ENCODE measurements at places on chromosomes 16 and 17. TPM values are rescaled to one million over a fixed set of nuclear protein-coding genes. Genes with fewer than 3 reads are reported as not detected.

The VASN gene
- total RNA-seq = 33.3 TPM

The TAC4 gene
- total RNA-seq = not detected

The SETD6 gene
- 47.6 TPM for total RNA-seq

The KRTAP4-1 gene
- total RNA-seq = not detected

The CDYL2 gene
- total RNA-seq = 0.74 TPM

The DRC3 gene
- total RNA-seq = 0.18 TPM

The OTOA gene
- 0.51 TPM for total RNA-seq

The TMED6 gene
- 0.69 TPM for total RNA-seq

The NOD2 gene
- not detected for total RNA-seq

- H3K27ac ChIP-seq = no peak overlapping the region
- no peaks in the 10 kb centered on the region for H3K36me3 ChIP-seq
- no peak overlapping the region for H3K4me3 ChIP-seq
- H3K4me1 ChIP-seq = no peaks in the 10 kb centered on the region
Measured at GRCh38 chr17:51869387-51869786, 289.1 kb downstream of the CA10 start.

DNA sequence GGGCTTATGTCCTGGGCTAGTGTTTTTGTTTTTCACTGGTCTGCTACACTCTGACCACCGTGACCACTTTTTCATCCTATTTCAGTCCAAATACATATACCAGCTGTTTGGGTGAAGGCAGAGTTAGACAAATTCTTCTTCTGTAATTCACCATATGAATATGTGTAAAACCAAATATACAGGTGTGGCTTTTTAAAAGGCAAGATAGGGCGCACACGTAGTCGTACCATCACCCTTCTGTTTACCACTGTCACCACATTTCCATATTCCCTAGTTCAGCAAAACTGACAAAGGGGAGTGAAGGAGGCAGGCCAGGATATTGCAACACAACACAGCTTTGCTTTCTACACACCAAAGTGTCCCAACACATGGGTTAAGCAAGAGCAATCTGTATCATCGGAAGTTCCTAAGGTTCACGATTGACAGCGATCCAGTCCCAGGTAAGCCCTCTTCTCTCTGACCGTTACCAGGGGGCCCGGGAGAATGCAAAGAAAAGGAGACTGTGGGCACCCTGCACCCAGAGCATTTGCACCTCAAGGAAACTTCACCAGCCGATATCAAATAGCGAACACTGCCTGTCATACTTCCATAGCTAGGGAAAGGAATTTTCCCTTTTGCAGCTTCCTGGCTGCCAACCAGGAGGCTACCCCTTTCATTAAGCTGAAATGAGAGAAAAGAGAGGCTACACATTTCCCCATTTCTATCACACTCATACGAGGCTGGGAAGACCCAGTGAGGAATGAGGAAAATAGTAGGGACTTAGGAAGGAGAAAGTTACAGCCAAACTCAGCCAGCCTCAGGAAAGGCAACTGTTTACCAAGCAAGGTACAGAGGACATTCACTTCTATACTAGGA is 23.1 kb downstream of the CREBBP start:
- H3K36me3 ChIP-seq = no peaks in the 10 kb centered on the region
- H3K4me1 ChIP-seq = peaks cover 55% of the 10 kb centered on the region
- peak overlapping the region; percentile 40 for H3K27ac ChIP-seq
- no peak overlapping the region for H3K4me3 ChIP-seq
- no peaks in the 10 kb centered on the region for H3K27me3 ChIP-seq
- peak; percentile 89 for DNase-seq

- peaks cover 6% of the 10 kb centered on the region for H3K4me1 ChIP-seq
- H3K36me3 ChIP-seq = no peaks in the 10 kb centered on the region
- no peak overlapping the region for H3K27ac ChIP-seq
- H3K4me3 ChIP-seq = peak overlapping the region; percentile 33
- peaks cover 97% of the 10 kb centered on the region for H3K27me3 ChIP-seq
Measured at GRCh38 chr16:67163164-67163998, 1.2 kb upstream of the HSF4 start.

GRCh38 chr16:21263640-21264570 is 14.2 kb downstream of the CRYM start:
- no peaks in the 10 kb centered on the region for H3K4me1 ChIP-seq
- DNase-seq = peak; percentile 53
- H3K27ac ChIP-seq = no peak overlapping the region
- no peaks in the 10 kb centered on the region for H3K27me3 ChIP-seq
- H3K4me3 ChIP-seq = no peak overlapping the region
- H3K36me3 ChIP-seq = no peaks in the 10 kb centered on the region

GRCh38 chr16:54284931-54285413 is 1.6 kb downstream of the IRX3 start:
- DNase-seq = peak; percentile 50
- peak overlapping the region; percentile 99 for H3K27ac ChIP-seq
- peak overlapping the region; percentile 99 for H3K4me3 ChIP-seq
- peaks cover 5% of the 10 kb centered on the region for H3K27me3 ChIP-seq

- no peak overlapping the region for H3K4me3 ChIP-seq
- no peaks in the 10 kb centered on the region for H3K36me3 ChIP-seq
- H3K27me3 ChIP-seq = no peaks in the 10 kb centered on the region
- H3K4me1 ChIP-seq = no peaks in the 10 kb centered on the region
- no peak overlapping the region for H3K27ac ChIP-seq
- DNase-seq = no peak
Measured at GRCh38 chr17:8806253-8806925, 7.2 kb upstream of the MFSD6L start.

GRCh38 chr17:52213451-52213850 is 54.9 kb upstream of the CA10 start:
- no peak overlapping the region for H3K4me3 ChIP-seq
- DNase-seq = no peak
- H3K27me3 ChIP-seq = no peaks in the 10 kb centered on the region
- no peak overlapping the region for H3K27ac ChIP-seq

DNA sequence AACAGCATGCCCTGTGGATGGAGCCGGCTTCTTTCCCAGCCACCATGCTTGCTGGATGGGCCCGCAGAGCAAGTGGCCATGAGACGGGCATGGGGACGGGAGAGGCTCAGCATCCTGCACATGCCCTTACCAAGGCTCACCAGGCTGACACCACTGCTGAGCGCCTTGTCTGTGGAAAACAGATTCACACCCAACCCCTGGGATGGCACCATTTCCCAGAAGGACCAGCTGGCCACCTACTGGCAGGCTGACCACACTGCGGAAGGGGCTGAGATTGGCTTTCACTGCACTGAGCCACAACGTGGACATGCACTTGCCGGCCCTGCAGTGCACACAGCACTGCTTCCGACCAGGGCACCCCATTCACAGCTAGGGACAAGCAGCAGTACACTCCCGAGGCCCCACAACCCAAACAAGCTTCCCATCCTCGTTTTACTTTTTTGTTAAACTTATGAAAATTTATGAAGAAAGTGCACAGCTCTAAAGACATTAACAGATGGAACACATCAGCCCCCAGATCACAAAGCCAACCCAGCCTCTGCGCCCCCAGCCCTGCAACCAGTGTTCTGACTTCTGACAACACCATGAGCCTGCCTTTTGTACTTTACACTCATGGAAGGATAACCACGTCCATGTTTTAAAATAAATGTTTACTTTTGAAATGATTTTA is 13.9 kb upstream of the KRTAP17-1 start:
- peak; percentile 48 for DNase-seq
- no peaks in the 10 kb centered on the region for H3K36me3 ChIP-seq
- no peaks in the 10 kb centered on the region for H3K4me1 ChIP-seq
- no peaks in the 10 kb centered on the region for H3K27me3 ChIP-seq
- H3K4me3 ChIP-seq = no peak overlapping the region
- no peak overlapping the region for H3K27ac ChIP-seq

DNA sequence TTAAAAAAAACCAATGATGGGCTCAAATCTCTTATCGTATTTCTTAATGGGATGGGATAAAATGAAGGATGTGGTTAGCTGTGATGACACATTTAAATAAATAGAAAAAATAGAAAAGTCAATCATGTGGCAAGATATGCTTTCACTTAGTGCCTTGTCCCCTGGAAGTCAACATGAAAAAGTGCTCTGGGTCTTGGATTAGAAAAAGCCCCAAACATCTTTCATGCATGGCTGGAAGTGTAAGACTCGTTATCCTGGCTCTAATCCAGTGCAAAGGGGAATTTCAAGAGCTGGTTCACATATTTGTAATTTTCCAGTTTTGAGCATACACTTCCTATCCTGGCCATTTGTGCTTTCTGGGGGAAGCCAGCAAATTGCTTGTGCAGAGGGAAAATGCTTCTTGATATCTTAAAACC is 160.9 kb downstream of the MAP2K6 start:
- no peaks in the 10 kb centered on the region for H3K4me1 ChIP-seq
- peaks cover 5% of the 10 kb centered on the region for H3K27me3 ChIP-seq
- DNase-seq = no peak
- H3K27ac ChIP-seq = no peak overlapping the region

DNA sequence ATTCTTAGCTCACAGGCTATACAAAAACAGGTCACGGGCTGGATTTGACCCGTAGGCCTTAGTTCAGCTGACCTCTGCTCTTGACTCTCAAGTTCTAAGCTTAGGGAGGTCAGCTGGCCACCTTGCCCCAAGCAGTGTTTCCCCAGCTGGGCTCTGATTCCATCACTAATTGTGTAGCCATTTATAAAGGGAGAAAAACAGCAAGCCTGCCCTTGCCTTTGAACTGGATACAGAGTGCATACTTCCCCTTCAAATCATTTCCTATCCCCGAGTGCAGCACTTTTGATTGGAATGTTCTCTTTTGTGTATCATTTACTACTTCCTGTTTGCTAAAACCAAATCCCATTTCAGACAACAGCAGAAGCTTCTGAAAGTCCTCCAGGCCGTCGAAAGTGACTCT is 153.6 kb downstream of the KATNIP start:
- no peaks in the 10 kb centered on the region for H3K36me3 ChIP-seq
- H3K27ac ChIP-seq = no peak overlapping the region
- H3K4me1 ChIP-seq = no peaks in the 10 kb centered on the region

GRCh38 chr17:4908301-4908700 is 5.4 kb upstream of the CHRNE start:
- H3K27ac ChIP-seq = no peak overlapping the region
- no peaks in the 10 kb centered on the region for H3K4me1 ChIP-seq
- no peak overlapping the region for H3K4me3 ChIP-seq
- no peaks in the 10 kb centered on the region for H3K36me3 ChIP-seq

DNA sequence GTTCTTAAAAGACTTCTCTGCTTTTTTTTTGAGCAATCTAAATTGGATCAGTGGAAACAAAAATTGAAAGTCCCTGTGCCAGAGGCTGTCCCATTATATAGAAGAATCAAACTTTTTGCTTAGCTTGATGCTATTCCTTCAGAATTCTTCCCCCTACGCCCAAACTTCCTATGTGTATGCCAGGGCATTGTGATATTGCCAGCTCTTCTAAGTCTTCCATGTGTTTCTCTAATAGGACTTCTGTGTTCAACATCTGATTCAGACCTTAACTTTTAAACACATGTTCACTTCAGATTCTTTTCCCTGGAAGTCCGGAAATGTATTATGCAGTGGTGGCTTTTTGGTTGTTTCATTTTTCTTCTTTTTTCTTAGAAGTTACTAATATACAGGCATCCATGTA is 18.7 kb downstream of the PTRH2 start:
- DNase-seq = no peak
- peaks cover 77% of the 10 kb centered on the region for H3K36me3 ChIP-seq
- H3K27me3 ChIP-seq = no peaks in the 10 kb centered on the region
- H3K4me3 ChIP-seq = no peak overlapping the region
- no peak overlapping the region for H3K27ac ChIP-seq
- no peaks in the 10 kb centered on the region for H3K4me1 ChIP-seq

- H3K36me3 ChIP-seq = no peaks in the 10 kb centered on the region
- H3K27ac ChIP-seq = no peak overlapping the region
- H3K27me3 ChIP-seq = no peaks in the 10 kb centered on the region
- peaks cover 4% of the 10 kb centered on the region for H3K4me1 ChIP-seq
- H3K4me3 ChIP-seq = no peak overlapping the region
Measured at GRCh38 chr17:11388054-11388453, 147.0 kb downstream of the SHISA6 start.

- no peaks in the 10 kb centered on the region for H3K36me3 ChIP-seq
- no peaks in the 10 kb centered on the region for H3K27me3 ChIP-seq
- no peaks in the 10 kb centered on the region for H3K4me1 ChIP-seq
- no peak for DNase-seq
- no peak overlapping the region for H3K27ac ChIP-seq
Measured at GRCh38 chr16:79369796-79370195, 230.7 kb downstream of the MAF start.

DNA sequence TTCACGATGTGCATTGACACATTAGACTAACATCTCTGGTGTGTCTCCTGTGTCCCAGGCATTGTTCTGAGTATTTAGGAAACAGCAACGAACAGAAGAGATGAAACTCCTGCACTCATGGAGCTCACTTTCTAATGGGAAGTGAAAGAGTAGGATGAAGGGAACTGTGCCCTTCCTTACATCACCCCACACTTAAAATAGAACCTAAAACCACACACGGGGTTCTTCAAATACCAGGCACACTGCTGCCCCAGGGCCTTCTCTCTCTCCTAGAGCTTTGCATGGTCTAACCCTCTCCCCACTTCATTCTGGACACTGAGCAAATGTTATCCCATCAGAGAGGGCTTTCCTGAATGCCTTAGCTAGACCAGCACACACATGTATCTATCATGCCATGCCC is 33.7 kb downstream of the TRIM25 start:
- no peak overlapping the region for H3K4me3 ChIP-seq
- peak overlapping the region; percentile 17 for H3K27ac ChIP-seq
- no peak for DNase-seq
- H3K4me1 ChIP-seq = no peaks in the 10 kb centered on the region
- H3K27me3 ChIP-seq = no peaks in the 10 kb centered on the region

DNA sequence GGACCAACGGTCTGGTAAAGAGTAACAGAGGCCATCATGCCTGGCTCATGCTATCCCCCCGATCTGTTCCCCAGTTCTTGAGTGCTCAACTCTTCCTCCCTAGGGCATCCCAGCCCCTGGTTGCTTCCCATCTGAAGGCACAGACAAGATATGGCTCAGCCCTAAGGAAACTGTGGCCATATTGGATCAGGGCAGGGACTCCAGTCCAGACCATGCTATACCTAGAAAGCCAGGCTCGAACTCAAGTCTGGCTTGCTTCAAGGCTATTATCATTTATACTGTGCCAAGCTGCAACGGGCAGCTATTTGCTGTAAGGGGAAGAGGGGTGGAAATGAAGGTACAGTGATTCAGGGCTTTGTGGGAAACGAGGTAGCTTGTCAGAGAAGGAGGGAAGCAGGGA is 2.8 kb downstream of the UBTF start:
- H3K4me3 ChIP-seq = no peak overlapping the region
- H3K36me3 ChIP-seq = peaks cover 30% of the 10 kb centered on the region
- H3K4me1 ChIP-seq = peaks cover 9% of the 10 kb centered on the region
- H3K27me3 ChIP-seq = no peaks in the 10 kb centered on the region

- H3K27ac ChIP-seq = no peak overlapping the region
- H3K36me3 ChIP-seq = peaks cover 8% of the 10 kb centered on the region
- H3K4me1 ChIP-seq = peaks cover 2% of the 10 kb centered on the region
- DNase-seq = no peak
Measured at GRCh38 chr17:263773-264172, 82.3 kb upstream of the DOC2B start.

GRCh38 chr17:56624912-56625311 is 31.4 kb downstream of the NOG start:
- no peaks in the 10 kb centered on the region for H3K27me3 ChIP-seq
- no peak for DNase-seq
- no peaks in the 10 kb centered on the region for H3K36me3 ChIP-seq
- peak overlapping the region; percentile 79 for H3K27ac ChIP-seq

Data from cardiac muscle cell (in vitro differentiated cells and primary cell).